ENCODE measurements at places on chromosomes 16 and 17.

GRCh38 chr17:68961214-68961882, 6.2 kb upstream of the ABCA8 start:
- DNase-seq: no peak

- DNase-seq: no peak
These were observed 2.2 kb downstream of the YBX2 start for GRCh38 chr17:7292194-7292593.

GRCh38 chr17:43615330-43616028, 46.2 kb downstream of the MEOX1 start:
- no peak for DNase-seq

DNA sequence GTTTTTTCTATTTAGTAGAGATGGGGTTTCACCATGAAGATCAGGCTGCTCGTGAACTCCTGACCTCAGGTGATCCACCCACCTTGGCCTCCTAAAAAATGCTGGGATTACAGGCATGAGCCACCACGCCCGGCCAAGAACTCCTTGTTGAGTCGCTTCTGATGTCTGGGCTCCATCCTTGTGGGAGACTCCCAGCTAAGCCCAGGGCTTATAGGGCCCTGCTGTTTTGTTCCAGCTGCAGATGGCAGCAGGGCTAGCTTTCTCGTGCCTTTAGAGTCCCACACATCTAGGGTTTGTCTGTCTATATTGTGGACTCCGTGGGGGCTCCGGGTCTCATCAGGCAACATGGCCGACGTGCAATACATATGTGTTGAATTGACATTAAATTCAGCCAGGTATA, 39.3 kb upstream of the MED9 start:
- DNase-seq: no peak
